ENCODE measurements at places on chromosomes 11 and 22.

DNA sequence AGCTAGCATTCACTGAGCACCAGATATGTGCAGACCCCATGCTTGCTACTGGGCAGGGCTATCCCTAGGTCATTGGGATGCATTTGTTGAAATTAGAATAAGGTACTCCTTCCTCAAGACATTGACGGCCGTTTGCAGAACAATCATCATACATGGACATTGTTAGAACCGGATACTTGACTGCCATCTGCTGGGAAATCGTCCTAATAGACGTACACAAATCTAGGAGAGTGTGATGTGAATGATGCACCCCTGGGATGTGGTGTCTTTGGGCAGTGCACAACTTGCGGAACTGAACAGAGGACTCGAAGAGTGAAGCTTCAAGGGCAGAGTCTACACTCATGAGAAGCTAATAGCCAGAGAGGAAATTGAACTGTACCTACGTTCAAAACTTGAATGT is 35.9 kb downstream of the MYO18B start:
- peak; percentile 57 for DNase-seq

- DNase-seq = no peak
These were observed 76.3 kb downstream of the PRCP start for GRCh38 chr11:82823647-82824619.

DNA sequence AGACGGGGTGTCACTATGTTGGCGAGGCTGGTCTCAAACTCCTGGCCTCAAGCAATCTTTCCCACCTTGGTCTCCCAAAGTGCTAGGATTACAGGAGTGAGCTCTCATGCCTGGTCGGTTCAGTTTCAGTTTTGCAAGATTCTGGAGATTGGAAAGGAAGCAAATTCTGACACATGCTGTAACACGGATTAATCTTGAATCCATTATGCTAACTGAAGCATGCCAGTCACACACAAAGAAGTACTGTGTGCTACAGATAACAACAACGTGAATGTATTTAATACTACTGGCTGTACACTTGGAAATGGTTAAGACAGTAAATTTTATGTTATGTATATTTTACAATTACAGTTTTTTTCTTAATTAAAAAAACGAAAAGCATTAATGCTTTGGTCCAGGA is 107.6 kb downstream of the MED15 start:
- no peak for DNase-seq

DNA sequence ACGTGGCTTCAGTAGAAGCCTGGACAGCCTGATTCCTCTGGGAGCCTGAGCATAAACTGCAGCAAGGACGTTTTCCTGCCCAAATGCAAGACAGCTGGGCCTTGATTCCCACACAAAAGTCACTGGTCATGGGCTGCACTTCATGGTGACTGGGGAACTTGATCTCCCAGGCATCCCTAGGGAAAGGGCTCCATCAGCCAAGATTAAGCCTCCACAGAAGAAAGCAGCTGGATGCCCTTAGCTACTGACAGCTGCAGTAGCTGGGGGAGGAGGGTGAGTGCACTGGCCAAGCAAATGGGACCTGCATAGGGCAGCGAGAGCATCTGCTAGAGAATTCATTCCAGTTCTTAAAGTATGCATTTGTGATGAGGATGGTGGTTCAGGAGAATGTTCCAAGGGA is 267.4 kb upstream of the ISX start:
- DNase-seq = no peak

GRCh38 chr11:10394229-10395101 is 60.6 kb upstream of the AMPD3 start:
- no peak for DNase-seq

All from activated naive CD4-positive, alpha-beta T cell treated with anti-CD3 and anti-CD28 coated beads, Interleukin-2, amount 10 ng/mL, durations not matched to agents 7 days and 5 days (primary cell).